Stimulated activated CD4-positive, alpha-beta T cell treated with anti-CD3 and anti-CD28 coated beads, Interleukin-4, amount 100 ng/mL, for 48 hours (primary cell): ENCODE measurements at places on chromosomes 6 and 20.
A peak's percentile ranks its signal among the peaks of the same experiment; 100 is the strongest.

GRCh38 chr6:133198725-133199124 lies 42.4 kb upstream of the EYA4 start:
- DNase-seq, result no peak

DNA sequence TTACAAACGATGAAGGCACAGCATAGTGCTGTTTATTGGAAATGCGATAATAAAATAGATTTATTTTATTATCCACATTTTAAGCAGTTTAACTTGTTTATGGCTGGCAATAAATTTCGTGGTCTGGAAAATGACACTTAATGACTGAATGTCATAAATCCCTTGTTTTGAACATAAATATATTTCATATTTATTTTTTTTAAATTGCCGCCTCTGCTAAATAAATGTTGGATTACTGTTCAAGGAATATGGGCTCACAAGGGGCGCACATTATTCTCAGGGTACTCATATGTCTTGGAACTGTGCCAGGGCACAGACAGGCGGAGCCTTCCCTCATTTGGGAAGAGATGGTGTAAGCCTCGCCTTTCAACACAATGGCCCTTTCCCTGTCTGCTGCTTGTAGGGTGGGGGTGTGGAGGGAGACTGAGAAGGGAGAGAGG lies 134.3 kb downstream of the PXDC1 start:
- no peak for DNase-seq

DNA sequence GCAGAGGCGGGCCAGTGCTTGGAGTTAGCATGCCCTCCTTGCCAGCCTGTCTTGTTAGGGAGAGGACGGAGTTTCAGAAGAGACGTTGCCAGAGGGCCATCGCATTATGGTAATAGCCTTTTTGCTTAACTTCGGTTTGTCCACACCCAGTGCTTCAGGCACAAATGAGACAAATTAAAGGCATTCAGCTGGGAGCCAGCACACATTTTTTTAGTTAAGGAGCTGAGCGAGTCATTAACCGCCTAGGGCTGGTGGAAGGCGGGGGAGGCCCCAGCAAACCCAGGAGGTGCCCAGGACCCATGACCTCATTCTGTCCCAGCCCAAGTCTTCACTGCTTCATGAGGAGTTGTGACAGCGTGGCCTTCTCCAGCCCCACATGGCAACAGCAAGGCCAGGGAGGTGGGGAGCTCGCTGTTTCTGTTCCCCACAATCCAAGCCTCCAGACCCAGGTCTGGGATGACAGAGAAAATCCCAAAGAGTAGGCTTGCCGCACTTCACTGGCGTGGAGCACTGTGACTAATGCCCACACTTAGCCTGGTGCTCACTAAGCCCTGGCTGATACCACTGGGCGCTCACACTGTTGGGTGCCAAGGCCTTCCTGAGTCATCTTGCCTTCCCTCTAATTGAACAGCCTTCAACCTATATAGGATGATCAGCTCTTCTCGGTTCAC lies 237.1 kb downstream of the ANKRD60 start:
- DNase-seq, result no peak

- no peak for DNase-seq
These were observed 74.6 kb downstream of the OR2B2 start for GRCh38 chr6:27837625-27838057.

DNA sequence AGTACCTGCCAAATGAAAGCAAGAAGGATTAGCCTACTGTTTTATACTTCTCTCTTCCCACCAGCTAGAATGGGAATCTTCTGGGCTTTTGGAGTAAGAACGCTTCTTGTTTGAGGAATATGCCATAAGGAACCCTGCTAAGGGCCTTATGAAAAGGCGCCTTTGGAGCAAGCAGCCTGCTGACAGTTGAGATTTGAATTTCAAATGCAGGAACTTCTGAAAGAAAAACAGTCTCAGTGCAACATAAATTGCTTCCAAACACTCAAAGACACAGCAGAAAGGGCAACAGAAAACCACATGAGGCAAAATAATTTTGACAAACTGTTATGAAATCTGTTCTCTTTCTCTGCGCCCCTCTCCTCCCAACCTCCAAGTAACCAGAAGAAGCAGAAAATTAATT lies 149.4 kb upstream of the B3GAT2 start:
- DNase-seq, result no peak

DNA sequence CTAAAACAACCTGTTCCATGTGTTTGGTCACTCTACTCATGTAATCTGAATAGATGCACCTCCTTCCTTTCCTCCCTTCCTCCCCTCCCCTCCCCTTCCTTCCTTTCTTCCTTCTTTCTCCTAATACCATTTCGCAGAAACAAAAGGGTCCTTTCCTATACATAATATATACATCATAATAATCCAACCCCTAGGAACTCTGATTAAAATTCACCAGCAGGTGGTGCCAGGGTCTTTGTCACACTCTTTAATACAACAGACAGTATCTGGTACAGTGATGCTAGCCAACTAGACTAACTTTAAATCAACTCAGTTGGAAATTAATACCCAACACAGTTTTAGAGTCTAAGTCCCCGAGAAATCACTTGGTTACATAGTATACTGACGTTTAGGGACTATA lies 181.2 kb upstream of the SHLD1 start:
- DNase-seq, result no peak

- DNase-seq, result no peak
These were observed 4.4 kb upstream of the IFNGR1 start for GRCh38 chr6:137223370-137224131.

GRCh38 chr20:11076434-11077105 lies 402.8 kb upstream of the JAG1 start:
- DNase-seq, result no peak

DNA sequence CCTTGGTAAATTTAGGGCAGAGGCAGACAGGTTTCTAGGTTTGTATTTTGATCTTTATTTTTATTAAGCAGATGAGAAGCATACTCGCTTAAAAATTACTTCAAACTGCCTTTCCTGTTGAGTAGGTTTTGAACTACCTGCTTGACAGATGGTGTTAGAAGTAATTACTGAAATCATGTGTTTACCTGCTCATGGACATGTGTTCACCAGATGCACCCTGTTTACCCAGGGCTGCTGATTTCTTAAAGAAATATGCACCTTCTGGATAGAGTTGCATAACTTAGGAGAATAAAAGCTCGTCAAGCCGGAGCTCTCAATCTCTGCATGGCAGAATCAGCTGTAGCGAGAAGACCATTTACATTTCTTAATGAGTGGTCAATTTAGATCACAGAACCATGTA lies 165.1 kb downstream of the CDKAL1 start:
- DNase-seq, result no peak

GRCh38 chr20:2162823-2163166 lies 61.2 kb downstream of the STK35 start:
- DNase-seq, result no peak

DNA sequence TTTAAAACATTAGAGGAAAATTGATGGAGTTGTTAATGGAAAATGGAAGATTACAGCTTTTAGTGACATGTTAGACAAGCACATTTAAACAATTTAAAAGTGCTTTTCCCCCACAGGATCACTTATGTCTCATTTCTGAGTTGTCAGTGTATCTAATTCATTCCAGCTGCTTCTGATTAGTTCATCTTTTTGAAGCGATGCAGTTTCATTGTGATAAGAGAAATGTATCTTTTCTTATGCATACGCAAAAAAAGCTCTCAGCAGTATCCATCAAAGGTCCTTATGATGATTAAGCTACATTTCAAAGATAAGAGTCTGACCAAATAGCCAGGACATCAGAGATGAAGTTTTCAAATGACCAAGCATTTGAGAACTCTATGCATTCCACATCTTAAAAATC lies 572.6 kb upstream of the SYNCRIP start:
- no peak for DNase-seq

GRCh38 chr20:34872622-34873224 lies at the start of gene GGT7:
Gene GGT7 (minus strand): TSS chr20:34872856. CDS start chr20:34872815, 41 bp downstream.
- peak; percentile 87 for DNase-seq

GRCh38 chr6:17281100-17281496 lies at the start of gene RBM24:
Gene RBM24 (plus strand): TSS chr6:17281361. CDS start chr6:17281582, 221 bp downstream.
- peak; percentile 36 for DNase-seq

- no peak for DNase-seq
These were observed 160.1 kb upstream of the CITED2 start for GRCh38 chr6:139534472-139535115.

- DNase-seq, result no peak
These were observed 92.8 kb downstream of the MBOAT1 start for GRCh38 chr6:20119485-20119884.

- no peak for DNase-seq
These were observed 195.6 kb upstream of the CNR1 start for GRCh38 chr6:88361754-88362153.

GRCh38 chr6:15912505-15913400 lies 216.1 kb upstream of the MYLIP start:
- no peak for DNase-seq

DNA sequence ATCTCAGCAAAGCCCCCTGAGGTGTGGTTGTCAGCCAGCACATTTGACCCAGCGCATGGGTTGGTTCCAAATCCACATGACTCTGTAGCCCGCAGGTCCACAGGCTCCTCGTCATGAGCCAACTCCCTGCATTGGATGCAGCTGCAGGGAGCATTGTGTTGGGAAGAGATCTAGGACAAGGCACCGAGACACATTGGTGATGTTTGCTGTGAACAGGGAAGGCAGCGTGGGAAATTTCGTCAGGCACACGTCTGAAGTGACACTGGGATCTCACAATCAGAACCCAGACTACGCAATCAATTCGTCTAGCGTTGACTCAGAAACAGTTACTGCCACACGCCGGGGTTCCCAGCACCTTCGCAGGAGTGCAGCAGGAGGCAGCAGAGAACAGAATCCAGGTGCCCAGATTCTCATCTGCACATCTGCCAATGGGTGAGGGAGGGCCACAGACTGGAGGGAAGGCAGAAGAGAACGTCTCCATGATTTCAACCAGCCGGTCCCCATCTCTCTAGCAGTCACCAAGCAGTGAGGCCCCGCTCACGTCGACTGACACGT lies 177.0 kb downstream of the TTLL2 start:
- no peak for DNase-seq

DNA sequence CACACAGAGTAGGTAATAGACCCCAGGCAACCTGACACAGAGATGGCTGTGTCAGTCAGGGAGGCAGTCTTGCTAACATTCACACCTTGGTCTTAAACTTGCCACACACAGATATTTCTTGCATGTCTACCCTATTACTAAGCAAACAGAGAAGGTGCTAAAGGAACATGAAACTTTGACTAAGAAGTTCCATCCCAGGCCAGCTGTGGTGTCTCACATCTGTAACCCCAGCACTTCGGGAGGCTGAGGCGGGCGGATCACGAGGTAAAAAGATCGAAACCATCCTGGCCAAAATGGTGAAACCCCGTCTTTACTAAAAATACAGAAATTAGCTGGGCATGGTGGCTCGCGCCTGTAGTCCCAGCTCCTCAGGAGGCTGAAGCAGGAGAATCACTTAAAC lies 222.4 kb upstream of the JARID2 start:
- peak; percentile 65 for DNase-seq

- DNase-seq, result no peak
These were observed 124.6 kb downstream of the MYB start for GRCh38 chr6:135305684-135306083.

- no peak for DNase-seq
These were observed 24.4 kb downstream of the CAP2 start for GRCh38 chr6:17417817-17418216.

DNA sequence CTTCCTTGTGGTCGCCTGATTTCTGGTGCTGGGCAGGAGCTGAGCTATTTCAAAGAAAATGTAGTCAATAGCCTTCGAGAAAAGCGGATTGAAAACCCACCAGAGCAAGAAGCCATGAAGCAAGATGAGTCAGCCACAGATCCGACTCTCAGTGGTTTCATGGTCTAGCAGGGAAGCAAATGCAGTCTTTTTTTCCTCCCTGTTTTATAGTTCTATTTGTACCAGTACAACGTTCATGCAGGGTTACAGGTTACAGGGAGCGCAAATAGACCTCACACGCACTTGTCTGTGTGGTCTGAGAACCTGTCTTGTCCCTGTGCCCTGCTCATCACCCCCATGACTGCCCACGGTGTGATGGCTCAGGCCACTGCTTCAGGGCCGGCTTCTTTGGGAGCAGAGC lies 309.8 kb upstream of the SUPT3H start:
- DNase-seq, result no peak

GRCh38 chr6:41074692-41075436 lies 2.1 kb downstream of the NFYA start:
- DNase-seq, result no peak

DNA sequence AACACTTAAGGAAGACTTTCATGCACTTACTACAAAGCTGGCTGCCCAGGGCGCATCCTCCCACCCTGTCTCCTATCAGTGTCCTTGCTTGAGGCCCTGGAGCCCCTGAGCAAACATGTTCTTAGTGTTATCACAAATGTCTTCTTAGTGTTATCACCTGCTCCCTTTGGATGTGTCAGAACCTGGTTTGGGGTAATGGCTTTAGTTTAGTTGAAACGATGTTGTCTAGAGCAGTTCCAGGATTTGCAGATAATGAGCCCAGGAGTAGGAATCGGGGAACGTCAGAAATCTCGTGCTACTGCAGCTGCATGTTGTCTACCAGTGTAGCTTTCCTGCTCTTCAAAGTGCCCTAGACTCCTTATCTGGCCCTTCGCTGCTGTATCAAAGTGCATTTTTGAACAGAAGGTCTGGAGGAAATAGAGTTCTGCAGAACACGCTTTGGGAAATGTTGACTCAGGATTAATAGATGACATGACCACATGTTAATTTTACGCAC lies 69.6 kb downstream of the PHACTR2 start:
- no peak for DNase-seq

DNA sequence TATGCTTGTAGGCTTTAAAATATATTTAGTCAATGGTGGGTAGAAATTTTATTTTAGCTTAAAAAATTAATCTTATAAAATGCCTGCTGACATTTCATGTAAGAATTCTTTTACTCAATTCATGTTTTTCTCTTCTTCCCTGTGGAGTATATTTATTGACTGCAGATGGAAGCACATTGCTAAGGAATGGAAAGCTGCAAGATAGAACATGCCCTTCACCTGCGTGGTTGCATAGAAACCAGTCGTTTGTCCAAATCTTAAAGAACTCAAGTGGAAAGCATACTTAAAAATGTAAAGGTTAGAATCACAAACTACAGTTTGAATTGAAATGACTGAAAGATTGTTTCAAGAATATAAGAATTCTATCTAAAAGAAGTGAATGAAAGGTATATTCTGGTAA lies 30.7 kb downstream of the C6orf163 start:
- no peak for DNase-seq

GRCh38 chr6:161414707-161415106 lies 140.8 kb upstream of the AGPAT4 start:
- no peak for DNase-seq

DNA sequence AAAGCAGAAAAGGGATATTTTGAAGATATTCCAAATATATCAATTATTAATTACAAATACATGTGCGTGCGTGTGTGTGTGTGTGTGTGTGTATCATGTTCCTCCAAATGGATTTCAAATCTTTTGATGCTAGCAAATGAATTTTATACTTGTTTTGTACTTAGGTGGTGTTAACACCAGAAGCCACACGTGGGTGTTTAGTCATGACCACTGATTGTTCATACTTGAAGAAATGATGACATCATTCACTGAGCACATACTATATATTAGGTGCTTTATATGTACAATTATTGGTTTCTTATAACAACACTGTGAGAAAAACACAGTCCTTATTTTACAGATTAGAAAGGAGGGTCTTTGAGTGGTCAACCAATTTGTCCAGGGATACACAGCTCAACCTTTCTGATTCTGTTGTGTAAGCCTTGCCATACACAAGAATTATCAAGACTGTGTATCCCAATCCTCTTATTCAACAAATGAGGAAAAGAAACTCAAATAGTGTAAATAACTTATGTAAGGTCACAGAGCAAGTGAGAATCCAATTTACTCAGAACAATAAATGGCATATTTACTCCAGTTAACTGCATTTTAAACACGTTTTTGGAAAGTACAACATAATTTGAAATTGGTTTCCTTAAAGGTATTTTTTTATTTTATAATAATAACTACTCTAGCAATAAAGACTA lies 88.5 kb downstream of the BCAS1 start:
- no peak for DNase-seq

GRCh38 chr6:125451750-125452149 lies 150.0 kb upstream of the HDDC2 start:
- no peak for DNase-seq
